ENCODE measurements at places on chromosomes 13 and 19.

DNA sequence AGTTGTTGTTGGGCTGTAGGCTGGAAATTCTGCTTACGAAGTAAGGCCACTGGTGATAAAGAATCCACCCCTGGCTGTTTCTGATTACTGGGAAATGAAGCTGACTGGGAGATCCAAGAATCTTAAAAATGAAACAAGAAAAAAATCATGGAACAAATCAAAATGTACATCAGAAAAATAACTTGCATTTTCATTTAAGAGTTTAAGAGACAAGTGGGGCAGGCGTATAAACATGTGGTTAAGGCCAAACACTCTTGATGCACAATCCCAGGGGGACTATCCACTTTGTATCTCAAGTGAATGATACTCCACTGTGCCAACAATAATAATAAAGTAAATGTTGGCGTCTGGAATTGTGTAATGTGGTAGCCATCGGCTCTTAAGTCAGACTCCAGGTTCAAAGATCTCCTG is 24.6 kb downstream of the ZMYM5 start:
- no peak for DNase-seq

- no peak for DNase-seq
Observed at GRCh38 chr19:57934820-57935665, at the start of gene ZNF418. TSS of gene ZNF418 (minus strand) at chr19:57935402. CDS start at chr19:57933822, 1,580 bp downstream.

GRCh38 chr13:66673401-66673800 is 556.7 kb downstream of the PCDH9 start:
- DNase-seq = no peak

- DNase-seq = peak; percentile 92
Observed at GRCh38 chr19:1076951-1077350, 10.0 kb downstream of the ARHGAP45 start.

DNA sequence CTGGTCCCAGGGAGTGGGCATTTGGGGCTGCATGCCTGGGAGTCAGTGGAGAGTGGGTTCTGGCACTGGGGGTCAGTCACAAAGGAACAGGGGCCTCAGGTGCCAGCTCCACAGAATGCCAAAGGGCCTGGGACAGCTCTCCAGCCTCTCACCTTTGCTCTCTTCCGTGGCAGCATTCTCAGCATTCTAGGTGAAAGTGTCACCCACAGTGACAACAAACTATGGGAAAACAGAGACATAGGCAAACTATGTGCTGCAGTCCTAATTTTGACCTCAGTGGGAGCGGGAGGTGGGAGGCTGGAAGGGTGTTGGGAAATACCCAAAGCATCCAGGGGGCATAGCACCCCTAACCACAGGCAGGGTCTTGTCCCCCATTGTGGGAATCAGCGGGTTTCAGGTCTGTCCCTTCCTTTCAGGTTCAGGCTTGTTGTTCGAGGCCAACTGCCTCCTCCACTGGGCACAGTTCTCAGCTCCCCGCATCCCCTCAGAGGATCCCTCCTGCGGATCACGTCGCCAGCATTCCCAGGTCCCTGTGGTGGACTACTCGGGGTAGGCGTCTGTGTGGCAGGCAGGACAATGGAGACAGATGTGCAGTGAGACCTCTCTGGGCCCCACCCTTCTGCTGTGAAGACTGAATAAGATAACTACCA is 52.4 kb downstream of the TSHZ3 start:
- DNase-seq = no peak

DNA sequence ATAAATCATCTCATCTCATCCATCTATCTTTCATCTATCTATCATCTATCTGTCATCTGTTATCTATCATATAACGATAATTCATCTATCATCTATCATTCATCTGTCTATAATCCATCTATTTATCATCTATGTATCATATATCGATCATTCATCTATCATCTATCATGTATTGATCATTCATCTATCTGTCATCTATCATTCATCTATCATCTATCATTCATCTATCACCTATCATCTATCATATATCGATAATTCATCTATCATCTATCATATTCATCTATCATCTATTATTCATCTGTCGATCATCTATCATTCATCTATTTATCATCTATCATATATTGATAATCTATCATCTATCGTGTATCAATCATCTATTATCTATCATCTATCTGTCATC is 100.4 kb upstream of the ZNF492 start:
- no peak for DNase-seq

DNA sequence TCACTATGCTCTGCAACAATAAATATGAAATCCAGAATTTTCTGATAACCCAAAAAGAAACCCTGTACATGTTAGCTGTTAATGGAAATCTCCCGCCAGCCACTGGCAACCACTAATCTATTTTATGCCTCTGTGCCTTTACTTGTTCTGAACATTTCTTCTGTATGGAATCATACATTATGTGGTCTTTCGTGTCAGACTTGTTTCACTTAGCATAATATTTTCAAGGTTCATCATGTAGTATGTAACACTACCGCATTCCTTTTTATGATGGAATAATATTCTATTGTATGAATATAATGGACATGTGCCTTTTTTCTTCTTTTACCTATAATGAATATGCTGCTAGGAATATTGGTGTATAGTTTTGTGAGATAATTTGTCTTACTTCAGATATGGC is 1123.3 kb downstream of the EFNB2 start:
- no peak for DNase-seq

- peak; percentile 55 for DNase-seq
Observed at GRCh38 chr13:25847145-25847544, 204.7 kb downstream of the SHISA2 start.
